ENCODE measurements at places on chromosomes 1 and 21.

DNA sequence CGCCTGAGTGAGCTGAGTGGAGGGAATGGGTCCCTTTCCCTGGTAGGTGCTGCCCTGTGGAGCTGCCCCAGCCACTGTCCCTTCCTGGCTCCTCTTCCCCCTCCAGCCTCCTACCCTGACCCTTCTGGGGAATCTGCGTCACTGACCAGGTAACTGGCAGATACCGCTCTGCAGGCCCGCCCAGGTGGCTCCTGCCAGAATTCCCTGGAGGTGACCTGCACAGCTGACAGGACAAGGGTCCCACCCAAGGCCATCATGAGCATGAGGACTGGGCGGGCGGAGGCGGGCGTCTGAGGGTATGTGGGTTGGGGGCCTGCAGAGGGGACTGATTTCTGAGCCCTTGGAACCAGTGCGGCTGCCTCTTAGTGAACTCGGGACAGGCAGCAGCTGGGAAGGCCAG lies 32.5 kb downstream of the DHRS3 start:
- DNase-seq = no peak

- peak; percentile 97 for DNase-seq
Observed at GRCh38 chr1:235397733-235398132, 30.5 kb downstream of the TBCE start.

- DNase-seq = peak; percentile 19
Observed at GRCh38 chr1:229557200-229557850, 1.2 kb downstream of the ABCB10 start.

DNA sequence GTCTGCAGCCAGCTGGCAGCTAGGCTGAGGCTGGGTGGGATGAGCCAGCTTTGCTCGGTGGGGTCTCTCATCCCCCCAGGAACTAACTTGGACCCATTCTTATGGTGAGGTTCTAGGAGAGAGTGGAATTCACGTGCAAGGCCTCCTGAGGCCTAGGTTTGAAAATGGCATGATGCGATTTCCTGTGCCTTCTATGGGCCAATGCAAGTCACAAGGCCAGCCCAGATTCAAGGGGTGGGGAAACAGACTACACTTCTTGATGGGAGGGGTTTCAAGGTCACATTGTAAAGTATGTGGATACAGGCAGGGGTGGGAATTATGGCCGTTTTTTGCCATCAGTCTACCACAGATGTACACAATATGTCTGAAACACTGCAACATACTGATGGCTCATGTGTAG lies 48.3 kb downstream of the HTR6 start:
- DNase-seq = no peak

DNA sequence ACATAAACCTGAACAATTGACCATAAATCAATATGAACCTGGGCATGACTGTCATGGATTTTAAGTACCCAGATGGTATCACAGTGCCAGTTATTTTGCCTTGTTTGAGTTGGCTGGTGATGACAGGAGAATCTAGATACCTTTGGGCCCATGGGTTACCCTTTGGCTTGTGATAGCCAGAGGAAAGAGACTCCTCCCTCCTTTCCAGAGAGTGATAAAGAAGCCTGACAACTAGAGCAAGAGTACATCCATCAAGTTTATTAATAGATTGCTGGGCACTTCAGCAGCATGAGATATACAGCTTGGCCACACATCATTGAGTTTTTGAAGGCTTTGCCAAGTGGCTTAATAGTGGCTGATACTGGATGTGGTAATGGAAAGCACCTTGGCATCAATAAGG lies 6.6 kb upstream of the FMO3 start:
- DNase-seq = no peak

GRCh38 chr1:35064265-35064664 lies 14.9 kb upstream of the ZMYM1 start:
- no peak for DNase-seq

- no peak for DNase-seq
Observed at GRCh38 chr1:232059726-232060374, 433.3 kb downstream of the DISC1 start.

Data from amniotic epithelial cell (primary cell).